ENCODE measurements at places on chromosomes 4 and X.

DNA sequence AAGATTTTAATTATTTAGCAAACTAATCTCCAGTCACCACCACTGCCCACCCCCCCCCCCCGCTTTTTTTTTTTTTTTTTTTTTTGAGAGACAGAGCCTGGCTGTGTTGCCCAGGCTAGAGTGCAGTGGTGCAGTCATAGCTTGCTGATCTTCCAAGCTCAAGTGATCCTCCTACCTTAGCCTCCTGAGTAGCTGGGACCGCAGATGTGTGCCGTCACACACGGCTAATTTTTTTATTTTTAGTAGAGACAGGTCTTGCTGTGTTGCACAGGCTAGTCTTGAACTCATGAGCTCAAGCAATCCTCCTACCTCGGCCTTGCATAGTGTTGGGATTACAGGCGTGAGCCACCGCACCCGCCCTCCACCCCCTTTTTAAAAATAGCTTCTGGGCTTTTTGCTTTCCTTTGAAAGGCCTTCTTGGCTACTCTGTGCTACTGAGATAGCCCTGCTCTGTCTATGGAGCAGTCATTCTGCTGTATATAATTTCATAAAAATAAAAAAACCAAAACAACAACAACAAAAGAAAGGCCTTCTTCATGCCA lies 18.7 kb downstream of the TXLNG start:
- no peak for DNase-seq

GRCh38 chrX:40637687-40638086 lies 9.7 kb downstream of the CXorf38 start:
- no peak for DNase-seq

DNA sequence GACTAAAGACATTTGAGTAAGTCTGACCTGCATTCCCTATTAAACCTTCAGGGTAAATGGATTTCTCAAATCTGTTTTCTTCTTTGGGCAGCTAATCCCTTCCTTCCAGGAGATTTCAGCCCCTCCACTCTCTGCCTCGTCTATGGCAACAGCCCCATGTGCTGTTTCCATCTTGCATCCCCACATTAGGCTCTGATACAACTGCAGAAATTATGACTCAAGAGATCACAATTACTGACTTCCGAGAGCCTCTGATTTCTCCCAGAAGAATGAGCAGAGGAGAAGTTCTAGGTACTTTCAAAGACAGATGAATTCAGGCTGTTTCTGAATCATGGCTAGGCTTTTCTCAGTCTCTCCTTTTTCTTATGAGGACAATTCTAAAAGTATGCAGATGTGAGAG lies 38.7 kb downstream of the RAI2 start:
- DNase-seq: no peak

GRCh38 chrX:115372152-115372551 lies 82.6 kb downstream of the LUZP4 start:
- peak; percentile 64 for DNase-seq

DNA sequence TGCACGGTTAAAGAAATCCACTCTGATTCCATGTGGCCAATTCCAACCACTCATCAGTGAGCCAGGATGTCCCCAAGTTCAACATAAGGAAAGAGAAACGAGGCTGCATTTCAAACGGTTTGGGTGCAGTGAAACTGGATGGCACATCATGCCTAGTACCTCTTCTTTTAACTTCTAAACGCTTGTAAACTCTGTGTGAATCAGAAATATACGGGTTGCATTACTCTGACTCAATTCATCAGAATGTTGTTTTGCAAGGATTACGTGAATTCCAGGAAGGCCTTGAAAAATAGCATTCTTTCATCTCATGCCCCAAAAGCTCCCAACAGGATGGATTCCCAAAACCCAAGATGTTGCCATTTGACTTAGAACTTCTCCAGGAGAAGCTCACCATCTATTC lies 270.4 kb downstream of the LDB2 start:
- DNase-seq: no peak

GRCh38 chr4:81426770-81427289 lies 44.9 kb downstream of the RASGEF1B start:
- no peak for DNase-seq

DNA sequence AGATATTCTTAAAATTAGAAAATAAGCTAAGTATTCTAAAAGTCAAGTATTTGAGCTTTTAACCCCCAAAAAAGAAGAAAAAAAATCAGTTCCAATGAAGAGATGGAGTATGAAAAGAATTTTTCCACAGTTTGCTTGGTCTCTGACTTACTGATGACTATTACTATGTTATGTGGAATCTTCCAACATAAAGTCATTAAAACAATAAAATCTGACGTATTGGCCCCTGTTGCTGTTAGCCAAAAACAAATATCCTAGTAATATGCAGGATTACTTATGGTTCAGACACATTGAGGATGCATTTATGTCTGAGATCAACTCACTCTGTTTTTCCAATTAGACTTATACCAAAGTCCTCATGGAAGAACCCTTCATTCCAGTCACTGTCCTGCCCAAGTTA lies 517.2 kb upstream of the ADGRL3 start:
- DNase-seq: no peak

DNA sequence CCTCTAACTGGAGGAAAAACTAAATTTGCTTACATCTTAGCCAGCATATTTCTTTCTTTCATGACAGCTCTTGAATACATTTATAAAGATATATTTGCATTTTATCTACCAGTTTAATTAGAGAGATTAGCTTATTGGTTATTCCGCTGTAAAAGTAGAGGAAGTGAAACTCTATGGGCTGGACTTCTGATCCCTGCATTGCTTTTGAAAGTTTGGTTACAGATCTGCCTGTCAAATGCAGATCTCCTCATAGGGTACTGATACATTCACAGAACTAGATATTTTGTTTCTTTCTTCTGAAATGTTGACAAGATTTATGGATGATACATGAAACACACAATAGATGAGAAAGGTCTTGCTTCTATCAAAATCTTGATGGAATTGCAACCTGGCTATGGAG lies 581.4 kb upstream of the AADAT start:
- DNase-seq: no peak

GRCh38 chr4:86506591-86506990 lies 87.5 kb upstream of the PTPN13 start:
- DNase-seq: no peak

GRCh38 chr4:55770662-55771061 lies 48.9 kb upstream of the EXOC1L start:
- DNase-seq: no peak

- no peak for DNase-seq
Observed at GRCh38 chr4:99536848-99537247, 26.0 kb downstream of the C4orf17 start.

DNA sequence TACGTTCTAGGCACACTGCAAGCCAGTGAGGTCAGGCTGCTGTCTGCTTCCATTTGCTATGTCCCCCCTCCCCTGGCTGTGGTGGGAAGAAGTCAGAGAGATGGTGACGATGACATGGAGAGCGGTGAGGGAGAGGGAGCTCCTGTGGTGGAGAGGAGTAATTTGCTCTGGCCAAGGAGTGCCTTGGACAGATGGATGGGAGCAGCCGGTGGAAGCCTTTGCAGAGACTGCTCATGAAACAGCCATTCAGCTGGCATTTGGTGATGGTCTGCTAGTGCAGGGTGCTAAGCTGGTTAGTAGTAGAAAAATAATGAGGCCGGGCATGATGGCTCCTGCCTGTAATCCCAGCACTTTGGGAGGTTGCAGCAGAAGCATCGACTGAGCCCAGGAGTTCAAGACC lies 124.1 kb downstream of the FHDC1 start:
- DNase-seq: no peak

DNA sequence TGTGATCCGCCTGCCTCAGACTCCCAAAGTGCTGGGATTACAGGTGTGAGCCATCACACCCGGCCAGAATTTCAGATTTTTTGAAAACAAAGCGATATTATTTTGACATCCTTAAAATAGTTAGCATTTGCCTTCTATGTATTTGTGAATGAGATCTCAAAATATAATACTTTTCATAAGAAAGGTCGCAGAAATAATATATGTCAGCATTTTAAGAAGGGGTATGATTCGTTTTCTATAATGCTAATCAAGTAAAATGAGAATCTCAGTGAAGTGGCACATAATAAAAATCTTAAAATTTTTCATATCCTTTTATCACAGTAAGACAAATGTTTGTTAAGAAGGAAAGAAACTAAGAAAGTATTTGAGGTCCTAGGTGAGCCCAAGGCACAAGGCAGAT lies 52.2 kb downstream of the GRSF1 start:
- no peak for DNase-seq

- DNase-seq: no peak
Observed at GRCh38 chrX:153547195-153547594, 29.8 kb downstream of the ATP2B3 start.

GRCh38 chr4:150164055-150164454 lies 85.8 kb downstream of the DCLK2 start:
- no peak for DNase-seq

- DNase-seq: no peak
Observed at GRCh38 chrX:37921758-37922157, 74.4 kb upstream of the DYNLT3 start.

DNA sequence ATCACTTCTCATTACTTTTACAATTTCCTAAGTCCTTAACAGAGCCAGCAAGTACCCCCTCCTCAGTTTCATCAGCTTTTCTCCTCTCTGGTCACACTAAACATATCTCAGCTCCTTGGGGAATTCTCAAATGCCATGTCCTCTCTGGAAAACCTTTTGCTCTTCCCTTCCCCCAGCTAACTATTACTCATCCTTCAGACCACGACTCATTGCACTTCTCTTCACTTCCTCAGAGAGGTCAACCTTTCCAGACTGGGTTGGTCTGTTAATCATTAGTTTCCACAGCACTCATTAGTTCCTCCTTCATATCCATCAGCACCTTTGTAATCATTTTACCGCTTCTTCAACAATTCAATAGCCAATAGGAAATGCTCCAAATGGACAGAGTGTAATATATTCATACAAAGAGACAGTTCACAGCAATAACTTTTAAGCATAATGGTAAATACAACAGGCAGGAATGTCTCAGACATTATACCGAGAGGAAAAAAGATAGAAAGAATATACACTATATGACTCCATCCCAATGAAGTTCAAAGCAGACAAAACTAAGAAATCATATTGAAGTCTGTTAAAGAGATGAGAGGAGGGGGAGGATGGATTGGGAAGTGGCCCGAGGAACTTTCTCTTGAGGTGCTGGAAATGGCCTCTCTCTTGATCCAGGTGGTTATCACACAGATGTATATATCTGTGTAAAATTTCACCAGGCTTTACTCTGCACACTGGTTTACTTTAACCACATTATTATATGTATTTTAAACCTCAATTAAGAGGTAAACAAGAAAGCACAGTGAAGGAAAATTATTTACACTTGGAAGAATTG lies 39.6 kb downstream of the DDX60L start:
- no peak for DNase-seq

DNA sequence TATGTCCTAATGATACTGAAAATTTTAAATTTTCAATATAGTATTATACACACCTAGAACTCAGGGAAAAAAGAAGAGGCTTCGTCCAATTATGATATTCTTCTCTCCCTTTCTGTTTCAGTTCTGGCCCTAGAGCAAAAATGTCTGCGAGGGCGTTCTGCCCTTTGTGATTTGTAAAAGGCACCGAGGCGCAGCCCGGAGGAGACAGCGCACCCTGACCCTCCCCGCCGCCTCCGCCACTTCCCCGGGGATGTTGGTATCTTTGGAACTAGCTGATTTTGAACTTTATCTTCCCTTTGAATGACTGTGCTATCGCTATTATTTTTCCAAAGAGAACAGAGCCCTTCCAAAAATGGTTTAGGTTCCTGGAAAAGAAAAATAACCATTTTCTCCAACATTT lies 173.2 kb upstream of the FAM9B start:
- DNase-seq: no peak

DNA sequence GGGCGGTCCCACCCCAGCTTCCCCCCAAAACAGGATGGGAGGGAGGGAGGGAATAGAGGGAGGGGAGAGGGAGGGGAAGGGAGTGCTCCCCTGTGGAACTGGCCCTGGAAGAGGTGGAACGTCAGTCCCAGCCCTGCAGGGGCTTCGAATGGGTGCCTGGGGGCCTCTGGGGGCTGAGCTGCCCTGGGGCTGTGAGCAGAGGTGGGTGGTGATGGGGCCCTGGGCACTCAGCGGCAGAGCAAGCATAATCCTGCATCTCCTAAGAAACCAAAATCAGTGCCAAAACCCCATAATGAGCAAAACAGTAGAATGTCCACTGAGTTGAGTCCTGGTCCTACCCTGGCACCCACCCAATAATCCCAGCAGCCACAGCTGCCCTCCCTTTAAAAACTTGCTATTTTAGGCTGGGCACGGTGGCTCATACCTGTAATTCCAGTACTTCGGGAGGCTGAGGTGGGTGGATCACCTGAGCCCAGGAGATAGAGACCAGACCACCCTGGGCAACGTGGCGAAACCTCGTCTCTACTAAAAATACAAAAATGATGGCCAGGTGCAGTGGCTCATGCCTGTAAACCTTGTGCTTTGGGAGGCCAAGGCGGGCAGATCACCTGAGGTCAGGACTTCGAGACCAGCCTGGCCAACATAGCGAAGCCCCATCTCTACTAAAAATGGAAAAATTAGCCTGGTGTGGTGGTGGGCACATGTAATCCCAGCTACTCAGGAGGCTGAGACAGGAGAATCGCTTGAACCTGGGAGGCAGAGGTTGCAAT lies 11.1 kb downstream of the DOK7 start:
- DNase-seq: no peak

DNA sequence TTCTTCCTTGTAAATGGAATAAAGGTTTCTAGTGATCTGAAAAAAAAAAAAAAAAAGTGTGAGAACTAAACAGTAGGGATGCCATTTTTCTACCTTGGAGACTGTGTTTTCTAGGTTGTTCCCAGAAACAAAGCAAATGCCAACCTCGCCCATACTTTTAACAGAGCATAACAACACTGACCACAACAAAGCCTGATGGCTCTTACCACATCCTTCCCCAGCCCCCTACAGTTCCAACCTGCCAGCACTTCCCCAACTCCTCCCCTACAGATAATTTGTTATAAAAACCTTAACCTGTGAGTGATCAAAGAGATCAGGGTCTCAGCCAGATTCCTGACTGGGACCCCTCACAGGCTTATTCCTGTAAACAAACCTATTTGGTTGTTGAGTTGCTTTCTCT lies 940.0 kb downstream of the SH3BGRL start:
- DNase-seq: no peak

DNA sequence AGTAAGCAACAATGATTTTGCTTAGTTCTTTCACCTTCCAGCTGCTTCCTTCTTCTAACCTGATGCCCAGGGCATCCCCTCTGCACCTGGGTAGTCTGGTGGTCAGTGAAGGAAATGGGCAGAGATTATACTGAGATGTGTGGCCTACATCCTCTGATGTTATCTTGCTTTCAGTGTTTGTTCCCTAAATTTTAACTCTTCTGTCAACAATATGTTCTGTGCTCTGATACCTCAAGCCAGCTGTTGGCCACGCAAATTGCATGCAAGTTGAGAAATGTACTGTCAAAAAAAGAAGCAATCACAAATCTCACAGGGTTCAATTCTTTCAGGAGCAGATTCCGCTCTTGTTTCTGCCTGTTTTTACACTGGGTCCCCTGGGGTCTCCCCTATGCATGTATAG lies 73.8 kb downstream of the FBXW7 start:
- no peak for DNase-seq

- DNase-seq: no peak
Observed at GRCh38 chrX:148611993-148612392, 111.6 kb downstream of the AFF2 start.

Data from Panc1 (cell line).